Stimulated activated CD8-positive, alpha-beta memory T cell treated with anti-CD3 and anti-CD28 coated beads, Interleukin-4, amount 100 ng/mL, for 1 hour (primary cell): ENCODE measurements at places on chromosomes 2 and 18.

- DNase-seq: no peak
Measured at GRCh38 chr2:20346565-20347381, 3.9 kb downstream of the PUM2 start.

DNA sequence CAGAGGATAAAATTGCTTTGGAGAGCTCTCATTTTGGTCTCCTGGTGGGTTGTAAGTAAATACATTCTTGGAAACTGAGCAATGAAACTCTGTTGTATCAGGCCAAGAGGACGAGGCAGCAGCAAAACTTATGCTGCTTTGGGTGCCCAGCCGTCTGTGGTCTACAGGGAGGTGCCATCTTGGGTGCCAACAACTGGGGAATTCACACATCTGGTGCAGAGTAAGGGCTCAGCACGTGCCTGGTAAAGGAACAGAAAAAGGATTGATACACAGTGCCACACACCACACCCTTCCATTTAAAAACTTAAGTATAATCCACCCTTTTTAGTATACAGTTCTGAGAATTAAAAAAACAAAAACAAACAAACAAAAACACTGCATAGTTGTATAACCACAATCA is 221.9 kb downstream of the TSN start:
- DNase-seq: no peak

- DNase-seq: no peak
Measured at GRCh38 chr2:163044114-163044513, 205.5 kb upstream of the KCNH7 start.

GRCh38 chr18:29063346-29063745 is 886.4 kb upstream of the CDH2 start:
- no peak for DNase-seq

DNA sequence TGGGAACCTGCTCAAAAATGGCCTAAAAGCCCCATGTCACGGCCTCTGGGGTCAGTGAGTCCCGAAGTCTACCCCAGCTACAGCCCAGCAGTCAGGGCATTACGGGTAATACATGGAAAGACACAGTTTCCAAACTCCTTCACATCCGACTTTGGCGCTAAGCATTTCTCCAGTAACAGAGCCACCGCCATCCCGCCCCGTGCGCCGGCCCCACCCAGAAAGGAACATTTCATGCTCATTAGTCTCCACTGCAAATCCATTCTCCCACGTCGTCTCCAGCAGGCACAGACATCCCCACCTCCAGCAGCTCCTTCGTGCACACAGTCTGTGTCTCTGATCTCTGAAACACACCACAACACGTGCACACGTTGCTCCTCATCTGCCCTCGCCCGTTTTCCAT is 509.2 kb upstream of the ID2 start:
- no peak for DNase-seq

GRCh38 chr18:5630057-5630899 is 86.5 kb upstream of the EPB41L3 start:
- DNase-seq: no peak

DNA sequence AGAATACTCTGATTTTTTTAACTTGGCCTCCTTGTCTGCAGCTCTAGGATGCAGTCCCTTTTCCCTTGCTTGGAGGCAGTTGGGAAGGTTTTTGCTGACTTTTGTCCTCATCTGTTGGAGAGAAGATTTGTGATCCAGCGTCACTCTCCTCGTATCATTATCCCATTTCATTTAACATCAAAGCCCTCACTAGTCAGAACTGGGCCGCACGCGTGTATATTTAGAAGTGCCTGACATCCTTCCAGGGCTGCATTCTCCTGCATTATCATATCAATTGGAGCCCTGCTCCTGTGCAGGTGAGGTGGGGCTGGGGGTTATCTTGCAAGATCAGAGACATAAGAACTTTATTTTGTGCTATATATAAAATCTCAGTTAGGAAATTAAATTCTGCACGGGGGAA is 435.1 kb upstream of the HS6ST1 start:
- no peak for DNase-seq
